T-helper 17 cell (primary cell): ENCODE measurements at places on chromosomes 2 and 18. TPM values are rescaled to one million over a fixed set of nuclear protein-coding genes. Genes with fewer than 3 reads are reported as not detected.

DNA sequence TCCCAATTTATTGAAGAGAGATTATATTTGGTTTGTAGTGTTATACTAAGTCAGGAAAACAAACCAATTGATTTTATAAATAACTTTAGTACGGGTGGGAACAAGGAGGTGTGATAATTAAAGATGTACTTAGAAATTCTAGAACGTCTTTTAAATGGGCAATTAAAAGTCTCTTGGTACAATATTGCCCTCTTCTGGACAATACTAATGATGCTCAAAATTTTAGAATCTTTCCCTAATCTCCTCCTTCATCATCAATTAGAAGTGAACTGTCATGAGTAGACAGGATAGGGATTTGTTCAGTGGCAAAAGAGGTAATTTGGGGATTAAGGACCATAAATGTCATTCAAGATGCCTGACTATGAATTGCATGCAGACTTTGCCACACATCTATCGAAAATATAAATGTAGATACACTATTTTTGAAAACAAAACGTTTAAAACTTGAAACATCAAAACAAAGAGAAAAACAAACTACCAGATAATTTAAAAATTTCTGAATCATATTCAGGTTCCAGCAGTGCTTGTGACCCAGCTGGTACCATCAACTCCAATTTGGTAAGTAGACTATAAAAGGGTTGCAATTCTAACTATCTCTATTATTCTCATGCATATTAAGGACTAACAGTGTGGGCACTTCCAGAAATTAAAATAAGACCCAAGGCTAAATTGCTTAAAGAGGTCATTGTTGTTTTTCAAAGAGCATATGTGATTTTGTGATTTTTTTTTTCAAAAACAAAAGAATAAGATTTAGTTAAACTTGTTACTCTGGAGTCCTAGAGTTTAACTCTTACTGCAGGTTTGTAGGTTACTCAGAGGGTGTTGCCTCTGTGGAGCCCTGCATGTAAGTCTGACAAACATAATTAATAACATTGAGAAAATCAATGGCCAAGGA, 123.5 kb downstream of the LAMA3 start:
- DNase-seq, result no peak

DNA sequence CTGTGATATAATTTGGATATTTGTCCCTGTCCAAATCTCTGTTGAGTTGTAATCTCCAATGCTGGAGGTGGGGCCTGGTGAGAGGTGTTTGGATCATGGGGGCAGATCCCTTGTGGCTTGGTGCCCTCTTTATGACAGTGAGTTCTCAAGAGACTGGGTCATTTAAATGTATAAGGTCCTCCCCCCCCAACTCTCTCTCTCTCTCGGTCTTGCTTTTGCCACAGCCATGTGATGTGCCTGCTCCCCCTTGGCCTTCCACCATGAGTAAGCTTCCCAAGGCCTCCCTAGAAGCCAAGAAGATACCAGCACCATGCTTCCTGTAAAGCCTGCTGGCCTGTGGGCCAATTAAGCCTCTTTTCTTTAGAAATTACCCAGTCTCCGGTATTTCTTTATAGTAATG, 58.6 kb downstream of the FN1 start:
- DNase-seq, result no peak

- no peak for DNase-seq
Measured at GRCh38 chr18:13622751-13623150, 103.6 kb downstream of the FAM210A start.

GRCh38 chr2:72136331-72136730, 11.3 kb downstream of the CYP26B1 start:
- no peak for DNase-seq

- DNase-seq, result no peak
Measured at GRCh38 chr2:164523009-164523408, 98.3 kb downstream of the GRB14 start.

Gene YES1
- total RNA-seq, result 6.9 TPM

DNA sequence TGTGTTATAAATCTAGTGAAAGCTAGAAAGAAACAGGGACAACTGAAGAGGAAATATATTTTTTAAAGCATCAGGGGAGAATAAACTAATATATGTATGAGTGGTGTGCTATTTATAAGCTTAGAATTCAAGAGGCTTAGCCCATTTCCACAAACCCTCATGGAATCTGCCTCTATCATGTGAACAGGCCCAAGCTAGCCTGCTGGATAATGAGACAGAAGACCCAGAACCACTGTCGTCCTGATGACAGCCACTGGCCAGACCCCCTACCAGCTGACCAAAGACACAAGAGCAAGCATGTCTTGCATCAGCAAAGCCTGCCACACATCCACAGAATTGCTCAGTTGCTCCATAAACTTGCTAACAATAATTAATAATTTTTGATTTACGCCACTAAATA, 382.3 kb upstream of the NXPH2 start:
- DNase-seq, result no peak

DNA sequence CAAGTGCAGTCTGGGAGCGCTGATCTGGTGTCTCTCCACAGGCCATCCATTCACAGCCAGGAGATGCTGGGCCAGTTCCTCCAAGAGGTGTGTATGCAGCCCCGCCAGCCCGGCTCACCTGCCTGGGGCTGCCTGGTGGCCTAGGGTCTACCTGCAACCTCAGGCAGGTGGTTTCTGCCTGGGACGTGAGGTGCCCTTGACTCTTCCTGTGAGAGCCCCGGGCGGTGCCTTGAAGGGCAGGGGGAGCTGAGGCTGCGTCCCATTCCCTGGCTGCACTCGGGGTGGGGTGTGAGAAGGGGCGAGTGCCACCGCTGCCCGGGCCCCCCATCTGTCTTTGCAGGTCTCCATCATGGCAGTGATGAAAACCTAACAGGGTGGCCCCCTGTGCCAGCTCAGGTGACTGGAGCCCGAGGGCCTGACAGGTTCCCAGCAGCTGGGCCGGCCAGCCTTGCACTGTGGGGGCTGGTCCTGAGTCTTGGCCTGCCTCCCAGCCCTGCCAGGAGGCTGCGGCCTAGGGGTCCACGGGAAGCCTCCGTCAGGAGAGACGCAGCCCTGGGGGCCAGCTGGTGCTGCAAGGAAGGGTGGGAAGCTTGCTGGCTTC, 11.9 kb downstream of the CAPN10 start:
- peak; percentile 6 for DNase-seq

- DNase-seq, result no peak
Measured at GRCh38 chr2:168120310-168120709, 127.1 kb downstream of the STK39 start.

- DNase-seq, result no peak
Measured at GRCh38 chr2:53768242-53768542, 588 bp downstream of the CHAC2 start.

Gene SANBR
- total RNA-seq, result 4.3 TPM

Gene DAW1
- total RNA-seq, result not detected
